ENCODE measurements at places on chromosomes 2 and 18.

- no peak for DNase-seq
Measured at GRCh38 chr2:172100935-172101820, 1.5 kb downstream of the DLX2 start.

DNA sequence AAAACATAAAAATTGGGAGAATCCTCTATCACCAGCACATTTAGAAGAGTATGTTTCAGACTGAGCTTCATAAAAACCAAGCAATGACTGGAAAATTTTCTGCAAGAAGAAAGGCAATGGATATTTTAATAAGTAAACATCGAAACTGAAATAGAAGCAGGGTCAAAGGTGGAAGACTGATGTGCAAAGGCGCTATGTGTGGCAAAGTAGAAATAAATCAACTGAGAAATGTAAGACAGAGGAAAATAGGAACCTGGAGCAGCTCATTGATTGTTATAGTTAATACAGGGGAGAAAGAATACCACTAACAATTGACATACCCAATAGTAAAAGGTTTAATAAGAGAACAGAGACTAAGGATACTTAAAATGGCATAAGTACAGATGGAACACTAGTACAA is 818.4 kb downstream of the SOCS6 start:
- no peak for DNase-seq

DNA sequence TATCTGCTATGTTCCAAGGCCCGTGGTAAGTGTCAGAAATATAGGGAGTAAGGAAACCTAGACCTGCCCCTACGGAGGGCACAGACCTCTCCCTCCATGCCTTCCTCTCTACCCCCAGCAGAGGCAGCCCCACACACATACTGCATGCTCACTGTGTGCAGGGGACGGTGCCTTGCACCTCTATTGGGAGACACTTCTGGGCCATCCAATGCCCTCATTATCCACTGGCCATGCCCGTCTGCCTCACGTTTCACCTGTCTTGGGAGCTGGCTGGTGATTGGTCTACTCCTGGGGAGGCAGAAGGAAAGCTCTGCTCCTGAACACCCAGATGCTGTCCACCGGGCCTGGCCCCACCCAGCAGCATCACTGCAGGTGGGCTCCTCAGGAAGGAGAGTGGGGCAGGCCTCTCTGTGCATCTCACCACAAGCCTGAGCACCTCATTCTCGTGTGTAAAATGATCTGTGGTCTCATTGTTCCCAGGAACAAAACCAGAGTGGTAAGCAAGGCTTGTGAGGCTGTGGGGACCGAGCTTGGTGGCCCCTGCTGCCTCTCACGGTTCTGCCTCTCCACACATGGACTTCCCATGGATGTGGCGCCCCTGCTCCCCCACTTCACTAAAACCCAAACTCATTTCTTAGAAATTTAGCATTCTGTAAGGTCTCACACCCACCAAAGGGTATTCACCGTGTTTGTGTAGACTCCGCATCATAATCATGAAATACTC is 312.5 kb upstream of the HS6ST1 start:
- no peak for DNase-seq

DNA sequence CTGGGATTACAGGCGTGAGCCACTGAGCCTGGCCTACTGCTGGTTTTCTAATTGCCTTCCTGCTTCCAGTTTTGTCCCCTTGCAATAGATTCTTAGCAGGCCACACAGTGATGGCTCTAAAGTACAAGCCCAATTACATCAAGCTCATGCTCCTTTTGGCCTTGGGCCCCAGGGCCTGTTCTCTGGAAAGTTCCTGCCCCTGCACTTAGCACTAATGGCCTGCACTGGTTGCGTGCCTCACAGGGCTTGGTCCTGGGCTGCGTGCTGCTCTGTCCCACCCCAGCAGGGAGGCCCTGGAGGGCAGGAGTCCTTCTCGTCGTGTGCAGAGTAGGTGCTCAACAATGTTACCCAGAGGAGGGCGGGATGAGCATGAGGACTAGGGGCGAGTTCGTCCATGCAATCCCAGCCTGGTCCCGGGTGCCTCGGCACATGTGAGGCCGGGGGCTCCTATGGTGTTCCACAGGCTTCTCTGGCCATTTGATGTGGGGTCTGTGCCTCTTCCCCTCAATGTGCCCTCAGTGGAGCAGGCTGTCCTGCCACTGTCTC is 51.7 kb downstream of the PDCL3 start:
- no peak for DNase-seq

GRCh38 chr2:3008561-3008960 is 369.1 kb downstream of the EIPR1 start:
- DNase-seq, result no peak

DNA sequence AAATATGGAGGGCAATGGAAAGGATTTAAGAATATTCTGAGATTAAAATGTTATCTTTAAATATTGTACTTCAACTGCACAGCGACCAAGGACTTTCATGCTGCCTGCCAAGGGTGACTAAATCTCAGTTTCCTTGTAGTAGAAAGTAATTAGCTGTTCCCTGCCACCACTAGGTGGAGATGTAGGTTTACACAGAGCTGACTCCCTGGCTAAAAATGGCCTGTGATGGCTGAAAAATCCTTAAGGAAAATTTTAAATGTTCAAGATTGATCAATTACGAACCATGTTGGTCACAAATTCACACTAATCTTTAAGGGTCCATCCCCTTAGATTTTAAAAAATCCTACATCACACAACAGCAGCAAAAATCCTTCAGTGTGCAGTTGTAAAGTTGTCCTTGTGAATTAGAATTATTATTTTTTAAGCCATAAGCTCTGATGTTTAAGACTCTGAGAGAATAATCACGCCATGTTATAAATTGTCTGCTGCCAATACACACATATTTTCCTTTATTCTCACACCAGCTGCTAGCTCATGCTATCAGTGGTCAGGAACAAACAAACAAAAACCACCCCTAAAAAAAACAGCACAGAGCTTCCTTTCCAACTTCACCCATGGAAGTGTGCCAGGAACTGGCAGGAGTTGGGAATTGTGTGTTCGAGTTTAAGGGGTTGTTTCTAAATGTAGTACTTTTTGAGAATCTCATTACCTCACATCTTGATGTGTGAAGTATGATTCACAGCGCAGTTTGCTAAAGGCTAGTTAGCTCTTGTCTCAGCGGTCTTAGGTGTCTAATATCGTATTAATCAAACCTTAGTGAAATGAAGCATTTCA is 399.8 kb downstream of the TMEM182 start:
- DNase-seq, result peak; percentile 37

Data from head of caudate nucleus (tissue), 42 donors.